ENCODE measurements at places on chromosomes 5 and 9. TPM values are rescaled to one million over a fixed set of nuclear protein-coding genes. Genes with fewer than 3 reads are reported as not detected.

The SLC31A2 gene
- total RNA-seq: 10.2 TPM

The SLC34A3 gene
- total RNA-seq: 1.6 TPM

GRCh38 chr5:81859624-81860023, 108.7 kb upstream of the SSBP2 start:
- DNase-seq: no peak

- DNase-seq: peak; percentile 2
Observed at GRCh38 chr5:93034621-93035590, 546.1 kb downstream of the NR2F1-AS1 start.
